ENCODE measurements at places on chromosomes 3 and 15.

DNA sequence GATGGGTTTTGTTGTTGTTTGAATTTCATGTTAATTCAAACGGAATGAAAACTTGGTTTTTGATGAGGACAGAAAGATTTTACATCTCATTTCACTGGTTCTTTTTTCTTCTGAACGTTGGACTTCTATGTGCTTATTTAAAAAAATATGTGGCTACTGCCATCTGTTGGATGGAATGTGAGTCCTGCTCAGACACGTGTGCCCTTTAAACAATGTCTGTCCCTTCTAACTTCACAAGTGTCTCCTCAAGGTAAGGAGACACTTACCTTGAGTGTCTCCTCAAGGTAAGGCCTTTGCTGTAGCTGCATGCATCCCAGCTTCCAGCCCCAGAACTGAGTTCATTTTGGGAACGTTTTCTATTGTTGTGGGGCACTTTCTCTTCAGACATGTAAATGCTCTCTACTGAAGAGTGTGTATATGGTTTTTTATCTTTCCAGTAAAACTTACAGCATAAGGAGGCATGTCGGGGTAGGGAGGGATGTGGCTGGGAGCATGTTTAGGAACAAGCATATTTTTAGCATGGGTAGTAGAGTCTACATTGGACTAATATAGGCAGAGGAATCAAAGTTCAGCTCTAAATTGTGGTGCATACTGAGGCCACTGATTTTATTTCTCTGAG is 63.1 kb upstream of the UBE3A start:
- no peak for DNase-seq

DNA sequence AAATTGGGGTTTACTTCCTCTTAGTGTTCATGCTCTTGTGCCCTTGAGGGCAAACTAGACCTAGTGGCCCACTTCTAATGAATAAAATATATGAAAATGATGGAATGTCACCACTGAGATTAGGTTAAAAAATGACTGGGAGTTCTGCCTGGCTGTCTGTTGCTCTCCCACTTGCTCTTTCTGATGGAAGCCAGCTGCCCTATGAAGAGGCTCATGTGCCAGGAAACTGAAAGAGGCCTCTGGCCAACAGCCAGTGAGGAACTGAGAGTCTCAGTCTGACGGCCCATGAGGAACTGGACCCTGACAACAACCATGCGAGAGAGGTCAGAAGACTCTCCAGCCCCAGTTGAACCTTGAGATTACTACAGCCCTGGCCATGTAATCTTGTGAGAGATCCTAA is 107.1 kb upstream of the FHIT start:
- DNase-seq, result peak; percentile 3

DNA sequence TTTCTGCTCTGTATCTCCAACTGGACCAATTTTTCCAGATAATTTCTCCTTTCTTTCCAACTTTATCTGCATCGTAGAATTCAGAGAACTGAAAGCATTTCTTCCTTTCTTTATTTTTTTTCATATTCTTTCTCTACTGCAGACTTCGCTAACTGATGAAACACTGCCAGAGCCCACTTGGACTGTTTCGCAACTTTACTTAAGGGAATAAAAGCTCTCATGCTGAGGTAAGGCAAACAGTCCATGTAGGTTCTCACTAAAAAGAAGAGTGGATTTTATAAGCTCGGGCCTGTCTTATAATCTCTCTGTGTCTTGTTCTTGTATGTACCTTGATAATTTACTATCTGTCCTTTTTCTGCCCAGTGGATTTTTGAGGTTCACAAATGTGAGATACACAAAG is 163.5 kb downstream of the CNTN4 start:
- no peak for DNase-seq

- no peak for DNase-seq
These were observed 82.0 kb downstream of the TIGIT start for GRCh38 chr3:114375608-114376421.

- DNase-seq, result no peak
These were observed 969.4 kb downstream of the NTRK3 start for GRCh38 chr15:87287156-87287555.

DNA sequence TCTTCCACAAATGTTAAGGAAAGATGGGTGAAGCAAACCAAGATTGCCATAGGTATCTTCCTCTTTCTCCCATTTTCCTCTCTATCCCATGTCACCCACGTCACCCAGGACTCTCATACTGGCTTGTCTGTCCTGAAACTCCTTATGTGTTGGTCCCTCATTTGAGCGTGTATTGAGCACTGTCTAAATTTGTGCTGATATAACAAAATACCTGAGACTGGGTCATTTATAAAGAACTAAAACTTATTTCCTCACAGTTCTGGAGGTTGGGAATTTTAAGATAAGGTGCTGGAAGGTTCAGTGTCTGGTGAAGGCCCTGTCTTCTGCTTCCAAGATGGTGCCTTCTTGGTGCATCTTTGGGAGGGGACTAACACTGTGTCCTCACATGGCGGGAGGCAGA is 186.9 kb upstream of the SLC24A5 start:
- no peak for DNase-seq

Measured in HL-60 (cell line).